Stimulated activated CD8-positive, alpha-beta memory T cell treated with anti-CD3 and anti-CD28 coated beads, Interleukin-15, amount 100 ng/mL, for 48 hours (primary cell): ENCODE measurements at places on chromosomes 2 and 18.

DNA sequence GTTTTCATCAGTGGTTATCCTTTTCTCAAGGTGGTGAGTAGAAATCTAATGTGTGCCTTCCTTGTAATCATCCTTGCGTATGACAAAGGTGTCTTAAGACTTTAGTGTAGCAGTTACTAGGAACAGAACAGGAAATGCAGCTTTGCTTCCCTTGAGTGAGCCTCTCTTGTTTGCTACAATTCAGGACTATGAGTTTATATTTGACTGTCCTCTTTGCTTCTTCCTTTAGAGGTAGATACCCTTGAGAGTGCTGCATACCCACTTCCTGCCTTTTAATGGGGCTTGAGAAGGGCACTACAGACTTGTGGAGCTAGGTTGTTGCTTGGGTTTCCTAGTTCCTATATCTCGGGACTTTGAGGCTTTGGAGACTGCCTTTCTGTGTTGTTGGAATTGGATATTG lies 3.8 kb downstream of the KCNJ13 start:
- no peak for DNase-seq

- DNase-seq: no peak
These were observed 41.7 kb upstream of the MALL start for GRCh38 chr2:110157153-110157793.

DNA sequence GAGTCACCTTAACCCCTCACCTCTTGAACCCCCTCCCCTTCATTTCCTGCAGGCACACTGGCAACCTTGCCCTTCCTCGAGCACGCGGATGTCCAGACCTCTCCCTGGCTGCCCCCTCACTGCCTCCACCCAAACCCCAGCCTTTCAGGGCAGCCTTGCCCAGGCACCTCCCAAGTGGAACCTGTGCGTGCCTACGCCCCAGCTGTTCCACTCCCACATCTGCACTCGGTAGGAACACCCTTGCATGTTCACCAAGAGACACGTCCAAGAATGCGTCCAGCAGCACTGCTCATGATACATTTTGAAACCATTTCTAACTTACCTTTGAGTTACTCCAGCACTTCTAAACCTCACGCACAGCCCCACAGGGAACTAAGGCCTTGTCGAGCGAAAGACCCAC lies 93.8 kb upstream of the YWHAQ start:
- DNase-seq: no peak

DNA sequence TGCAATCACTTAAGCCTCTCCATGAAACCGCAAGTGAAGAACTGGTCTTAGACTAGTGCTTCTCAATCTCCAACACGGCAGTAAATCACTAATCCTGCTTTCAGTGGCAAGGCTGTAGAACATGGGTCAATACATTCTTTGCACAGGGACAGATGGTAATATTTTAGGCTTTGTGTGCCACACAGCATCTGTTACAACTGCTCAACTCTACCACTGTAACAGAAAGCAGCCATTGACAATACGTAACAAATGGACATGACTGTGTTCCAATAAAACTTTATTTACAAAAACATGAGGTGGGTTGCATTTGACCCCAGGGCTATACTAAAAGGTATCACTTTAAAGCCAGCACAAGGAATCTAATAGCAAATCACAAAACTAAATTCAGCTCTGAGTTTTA lies 51.1 kb downstream of the RNF152 start:
- DNase-seq: no peak

GRCh38 chr18:54032412-54032811 lies 192.1 kb downstream of the MBD2 start:
- no peak for DNase-seq

DNA sequence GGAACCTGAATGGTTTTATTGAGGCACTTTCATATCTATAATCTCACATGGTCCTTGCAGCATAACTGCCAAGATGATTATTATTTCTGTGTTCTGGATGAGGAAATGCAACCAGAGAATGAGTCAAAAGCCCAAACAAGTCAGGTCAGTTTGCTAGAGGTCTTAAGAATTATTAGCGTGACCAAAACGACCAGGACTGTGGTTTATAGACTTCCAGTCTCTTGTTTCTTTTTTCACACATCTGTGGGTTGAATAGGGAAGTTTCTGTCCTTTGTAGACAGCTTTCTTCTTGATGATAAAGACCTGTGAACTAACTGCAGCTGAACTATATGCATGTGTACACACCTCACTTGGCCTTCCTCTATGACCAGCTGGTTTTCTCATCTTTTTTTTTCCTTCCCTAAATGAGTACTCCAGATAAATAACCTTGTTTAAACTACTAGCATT lies 13.9 kb downstream of the ADAM23 start:
- no peak for DNase-seq

- no peak for DNase-seq
These were observed 46.9 kb upstream of the CD28 start for GRCh38 chr2:203659331-203660049.

DNA sequence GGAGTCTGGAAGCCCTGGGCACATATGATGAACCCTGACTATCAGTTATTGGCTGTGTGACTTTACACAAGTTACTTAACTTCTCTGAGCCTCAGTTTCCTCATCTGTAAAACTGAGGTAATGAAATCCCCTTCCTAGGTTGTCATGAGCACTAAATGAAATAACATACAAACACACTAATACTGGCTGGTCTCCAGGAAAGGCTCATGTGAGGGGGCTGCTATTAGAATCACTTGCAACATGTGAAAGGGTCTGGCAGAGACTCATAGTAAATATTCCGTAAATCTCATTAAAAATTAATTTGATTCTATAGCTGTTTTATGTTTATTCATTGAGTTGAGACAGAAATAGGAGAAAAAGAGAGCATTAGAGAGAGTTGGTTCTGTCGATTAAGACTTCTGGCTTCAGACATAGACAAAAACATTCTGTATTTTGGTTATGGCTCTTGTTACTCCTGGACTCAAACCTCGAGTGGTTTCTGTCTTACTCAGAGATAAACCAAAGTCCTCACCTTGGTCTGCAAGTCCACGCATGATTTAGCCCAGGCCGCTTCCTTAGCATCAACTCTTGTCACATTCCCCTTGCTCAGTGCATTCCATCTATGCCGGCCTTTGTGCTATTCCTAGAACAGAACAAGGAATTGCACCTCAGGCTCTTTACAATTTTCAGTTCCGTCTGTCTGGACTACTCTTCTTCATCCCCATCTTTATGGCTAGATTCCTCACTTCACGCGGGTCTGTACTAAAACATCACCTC lies 139.1 kb downstream of the NXPH2 start:
- DNase-seq: no peak

- DNase-seq: no peak
These were observed 75.6 kb upstream of the APCDD1 start for GRCh38 chr18:10378688-10379420.

DNA sequence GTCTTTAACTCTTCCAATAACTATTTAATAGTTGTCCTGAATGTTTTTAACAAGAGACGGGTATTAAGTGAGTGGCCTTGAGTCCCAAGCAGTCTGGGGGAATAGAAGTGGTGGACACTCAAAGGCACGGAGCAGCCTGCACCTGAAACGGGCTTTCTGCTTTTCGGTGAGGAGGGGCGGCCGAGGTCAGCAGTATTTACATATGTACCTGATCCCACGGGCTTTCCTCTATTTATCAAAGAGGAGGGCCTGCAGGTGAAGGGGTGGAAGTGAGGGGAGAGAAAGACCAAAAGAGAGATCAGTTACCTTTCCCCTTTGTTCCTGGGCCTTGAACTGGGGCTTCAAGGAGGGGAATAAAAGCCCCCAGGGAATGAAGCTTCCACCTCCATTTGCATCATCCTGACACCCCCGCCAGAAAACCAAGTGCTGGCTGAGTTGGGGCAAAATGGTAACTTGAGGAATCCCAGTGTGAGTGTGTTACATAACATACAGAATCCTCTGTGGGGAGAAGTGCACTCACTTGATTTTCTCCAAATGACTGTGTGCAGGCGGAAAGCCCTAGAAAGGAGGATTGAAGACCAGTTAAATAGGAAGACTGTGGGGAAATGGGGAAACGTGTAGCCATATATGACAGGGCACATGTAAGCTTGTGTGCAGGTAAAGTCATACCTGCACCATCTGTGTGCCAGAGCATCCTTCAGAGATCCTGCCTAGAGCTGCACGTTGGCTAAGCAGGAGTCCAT lies 12.4 kb downstream of the POU3F3 start:
- no peak for DNase-seq

DNA sequence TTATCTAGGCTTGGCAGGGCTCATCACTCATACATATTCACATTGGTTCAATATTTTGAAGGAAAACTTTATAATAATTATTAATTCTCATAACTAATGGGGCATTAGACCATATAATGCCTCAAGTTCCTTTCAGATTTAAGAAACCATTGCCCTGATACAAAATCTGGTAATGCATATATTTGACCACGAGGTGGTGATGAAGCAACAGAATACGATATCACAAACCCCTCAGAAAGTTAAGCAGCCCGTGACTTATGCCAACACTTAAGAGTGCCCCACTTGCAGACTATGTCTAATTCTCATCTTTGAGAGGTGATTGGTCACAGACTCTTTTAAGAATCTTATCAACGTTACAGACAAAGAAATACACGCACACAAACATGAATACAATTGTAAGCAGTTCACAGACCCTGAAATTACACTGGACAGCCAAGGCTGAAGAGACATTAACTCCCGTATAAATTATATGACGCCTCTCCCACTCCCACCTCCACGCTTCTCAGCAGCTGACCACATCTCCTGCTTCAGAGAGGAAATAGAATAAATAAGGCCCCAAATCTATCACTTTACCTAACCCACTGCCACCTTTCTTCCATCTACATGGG lies 20.7 kb upstream of the DNAH6 start:
- DNase-seq: no peak

DNA sequence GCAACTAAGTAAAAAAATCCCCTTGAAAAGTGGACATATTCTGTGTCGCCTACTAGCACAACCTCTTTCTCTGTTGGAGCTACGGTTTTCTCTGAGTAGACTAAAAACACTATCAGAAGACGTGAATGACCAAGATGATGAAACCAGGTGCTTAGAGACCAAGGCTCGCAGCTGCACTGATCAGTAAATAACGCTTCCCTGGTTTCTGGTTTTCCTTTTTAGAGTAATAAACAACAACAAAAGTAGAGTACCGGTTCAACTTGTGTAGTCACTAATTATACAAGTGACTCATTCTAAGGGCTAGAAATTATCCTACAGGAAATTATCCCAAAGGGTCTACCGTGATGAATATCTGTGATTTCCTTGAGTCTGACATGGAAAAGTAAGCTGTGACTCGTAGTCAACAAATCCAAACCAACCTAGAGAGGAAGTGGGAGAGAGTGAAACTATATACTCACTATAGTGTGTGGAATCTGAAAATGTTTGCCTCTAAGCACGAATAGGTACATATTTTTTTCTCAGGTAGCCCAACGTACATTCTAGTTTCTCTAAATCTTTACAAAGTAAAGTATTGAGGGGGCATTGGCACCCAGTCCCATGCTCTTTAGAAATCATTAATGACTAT lies 17.8 kb downstream of the RASGRP3 start:
- no peak for DNase-seq

DNA sequence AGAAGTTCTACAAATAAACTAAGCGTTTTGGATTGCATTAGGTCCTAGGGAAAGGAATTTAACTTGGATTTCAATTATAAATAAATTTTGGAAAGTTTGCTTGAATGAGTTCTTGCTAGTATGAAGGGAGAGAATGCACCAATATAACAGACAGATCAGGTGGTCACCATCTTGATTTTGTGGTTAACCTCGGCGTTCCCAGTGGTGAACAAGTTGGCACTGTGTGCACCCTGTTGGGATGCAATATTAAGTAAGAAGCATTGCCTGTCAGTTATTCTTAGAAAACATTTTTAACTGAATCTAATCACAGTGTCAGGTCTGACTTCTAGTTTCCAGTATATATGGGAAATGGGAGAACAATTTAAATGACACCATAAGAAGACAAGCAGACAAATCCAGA lies 673.4 kb downstream of the SLC4A3 start:
- DNase-seq: no peak

DNA sequence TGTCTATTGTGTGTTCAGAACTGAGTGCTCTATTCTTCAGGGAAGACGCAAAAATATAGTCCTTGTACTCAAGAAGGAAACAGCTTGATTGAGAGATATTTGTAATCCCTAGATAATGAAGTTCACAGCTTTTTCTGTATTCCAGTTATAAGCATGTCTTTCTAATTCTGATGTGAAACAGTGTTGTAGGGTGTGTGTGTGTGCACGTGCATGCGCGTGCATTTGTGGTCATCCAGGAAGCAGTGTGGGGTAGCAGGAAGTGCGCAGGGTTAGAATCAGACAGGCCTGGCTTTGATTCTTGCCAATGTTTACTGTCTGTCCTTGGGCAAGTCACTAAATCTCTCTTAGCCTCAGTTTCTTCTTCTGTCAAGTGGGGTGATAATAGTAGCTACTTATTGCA lies 87.9 kb downstream of the NPAS2 start:
- DNase-seq: no peak

DNA sequence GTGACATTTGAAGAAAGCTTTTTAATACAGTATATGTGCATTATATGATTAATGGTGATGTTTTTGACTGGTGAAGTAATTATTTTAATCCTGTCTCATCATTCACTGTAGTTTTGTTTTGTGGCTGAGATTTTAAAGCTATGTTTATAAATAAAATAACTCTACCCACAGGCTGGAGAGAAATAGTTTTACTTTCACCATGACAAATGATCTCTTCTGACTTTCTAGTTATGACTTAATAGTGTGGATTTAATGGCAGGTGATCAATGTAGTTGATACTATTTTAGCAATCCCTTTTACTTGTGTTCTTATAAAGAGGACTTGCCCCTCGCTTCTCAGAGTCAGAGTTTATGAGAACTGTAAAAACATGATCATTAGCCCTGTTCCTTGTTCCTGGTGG lies 289.5 kb upstream of the SIX3 start:
- no peak for DNase-seq

DNA sequence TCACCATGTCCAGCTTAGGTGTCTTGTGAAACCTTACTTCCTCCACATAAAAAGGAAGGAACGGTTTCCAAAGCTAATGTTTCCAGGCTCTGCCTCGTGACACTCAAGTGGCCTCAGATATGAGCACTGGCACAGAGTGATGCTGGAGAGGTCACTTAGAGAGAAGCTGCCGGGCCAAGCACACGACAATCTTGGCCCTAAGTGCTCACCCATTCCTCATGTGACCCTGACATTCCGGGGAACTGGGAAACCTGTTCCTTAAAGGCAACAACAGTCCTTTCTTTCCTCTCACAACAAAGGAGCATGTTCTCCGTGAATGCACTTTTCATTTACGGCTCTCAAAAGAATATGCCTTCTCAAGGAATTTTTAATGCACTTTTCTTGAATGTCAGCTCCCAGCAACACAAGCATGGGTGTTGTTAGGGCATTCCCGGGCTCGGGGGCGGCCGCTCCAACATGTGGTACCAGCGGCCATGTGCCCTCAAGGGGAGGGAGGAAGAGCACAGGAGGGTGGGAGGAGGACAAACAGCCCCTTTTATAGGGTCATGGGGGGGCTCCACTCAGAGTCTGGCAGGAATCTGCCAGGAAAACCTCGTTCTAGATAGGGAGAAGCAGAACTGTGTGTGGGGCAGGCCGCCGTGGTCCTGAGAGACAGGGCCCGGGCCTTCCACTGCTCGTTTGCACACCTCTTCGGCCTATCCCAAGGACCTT lies 118.6 kb downstream of the MBP start:
- DNase-seq: no peak

- DNase-seq: no peak
These were observed 229.3 kb upstream of the PXDN start for GRCh38 chr2:1973636-1974035.
